Activated naive CD4-positive, alpha-beta T cell treated with anti-CD3 and anti-CD28 coated beads for 36 hours (primary cell): ENCODE measurements at places on chromosomes 16 and 17. TPM values are rescaled to one million over a fixed set of nuclear protein-coding genes. Genes with fewer than 3 reads are reported as not detected.
A peak's percentile ranks its signal among the peaks of the same experiment; 100 is the strongest.

CCDC200 gene
- total RNA-seq: not detected

DNA sequence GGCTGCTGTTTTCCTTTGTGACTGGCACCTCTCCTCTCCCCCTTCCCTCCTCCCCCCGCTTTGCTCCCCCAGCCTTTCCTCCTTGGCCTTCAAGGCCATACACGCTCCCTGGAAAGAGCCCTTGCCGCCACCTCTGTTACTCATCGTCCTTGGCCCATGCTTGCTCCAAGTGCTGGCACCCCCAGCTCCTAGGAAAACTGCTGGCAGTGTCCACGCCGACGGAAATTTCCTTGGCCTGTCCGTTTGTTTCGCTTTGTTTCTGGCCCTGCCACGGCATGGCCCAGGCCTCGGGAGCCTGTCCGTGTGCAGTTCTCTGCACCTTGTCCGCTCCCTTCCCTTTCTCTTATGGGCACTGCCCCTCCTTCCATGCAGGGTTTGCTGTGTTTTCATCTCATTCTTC lies 18.0 kb downstream of the CA5A start:
- no peak for DNase-seq

DNA sequence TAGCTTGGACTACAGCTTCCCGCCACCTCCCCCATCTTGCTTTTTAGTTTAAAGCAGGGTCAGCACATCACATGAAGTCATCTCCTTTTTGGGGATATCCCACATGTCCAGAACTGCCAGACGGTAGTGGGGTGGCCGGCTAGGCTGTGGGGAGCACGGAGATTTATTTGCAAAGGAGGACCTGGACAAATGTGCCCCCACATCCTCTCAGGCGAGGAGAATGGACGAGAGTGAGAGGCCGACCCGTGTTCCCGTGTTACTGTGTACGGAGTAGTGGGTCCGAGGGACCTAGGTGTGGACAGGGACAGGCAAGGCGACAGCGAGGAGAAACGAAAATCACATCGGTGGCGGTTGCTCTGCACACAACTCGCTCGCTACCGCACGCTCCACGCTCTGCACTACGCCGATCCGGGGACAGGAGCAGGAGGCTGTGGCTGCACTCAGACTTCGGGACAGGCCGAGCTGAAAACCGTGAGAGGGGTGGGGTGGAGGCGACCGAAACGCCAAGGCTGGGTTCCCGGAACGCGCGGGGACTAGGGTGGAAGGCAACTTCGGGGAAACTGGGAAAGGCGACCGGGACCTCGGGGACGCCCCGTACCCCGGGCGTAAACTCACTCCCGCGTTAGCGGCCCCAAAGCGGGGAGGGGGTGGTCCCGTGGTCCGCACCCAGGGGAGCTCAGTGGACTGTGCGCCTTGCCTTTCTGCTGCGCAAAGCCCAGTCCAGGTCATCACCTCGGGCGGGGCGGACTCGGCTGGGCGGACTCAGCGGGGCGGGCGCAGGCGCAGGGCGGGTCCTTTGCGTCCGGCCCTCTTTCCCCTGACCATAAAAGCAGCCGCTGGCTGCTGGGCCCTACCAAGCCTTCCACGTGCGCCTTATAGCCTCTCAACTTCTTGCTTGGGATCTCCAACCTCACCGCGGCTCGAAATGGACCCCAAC lies at the start of gene MT1A:
Gene MT1A (plus strand): TSS at position 853 of the 937 bp plus-strand sequence. CDS start 73 bp downstream, at position 926.
- DNase-seq: peak; percentile 35

DNA sequence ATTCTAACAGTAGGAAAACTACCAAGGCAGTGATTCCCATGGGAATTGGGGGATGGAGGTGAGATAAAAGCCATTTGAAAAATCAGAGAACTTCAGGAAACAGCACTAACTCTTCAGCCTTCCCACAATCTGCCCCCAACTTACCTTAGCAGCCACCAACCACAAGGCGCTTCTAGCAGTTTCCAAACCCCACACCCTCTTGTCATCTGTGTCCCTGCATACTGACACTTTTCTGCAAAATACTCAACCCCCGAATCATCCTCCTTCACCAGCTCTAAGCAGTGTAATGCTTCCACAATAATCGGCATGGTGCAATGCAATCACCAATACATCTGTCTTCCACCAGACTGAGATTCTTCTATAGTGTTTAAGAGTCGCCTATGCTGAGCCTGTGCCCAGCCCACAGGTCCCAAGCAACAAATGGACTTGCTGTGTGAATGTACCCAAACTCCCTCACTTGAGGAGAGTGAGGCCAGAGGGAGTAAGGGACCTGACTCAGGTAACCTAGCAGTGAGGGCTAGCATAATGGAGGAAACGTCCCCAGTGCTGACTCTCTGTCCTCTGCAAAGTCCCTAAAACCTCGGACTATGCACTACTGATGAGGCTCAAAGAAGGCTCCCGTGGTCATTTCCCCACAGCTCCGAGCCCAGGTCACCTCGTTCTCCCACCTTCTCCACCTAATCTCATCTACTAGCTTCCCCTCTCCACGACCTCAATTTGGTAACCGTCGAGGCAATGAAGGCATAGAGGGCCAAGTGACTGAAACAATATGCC lies 943 bp downstream of the DYNC1LI2 start:
- no peak for DNase-seq

DNA sequence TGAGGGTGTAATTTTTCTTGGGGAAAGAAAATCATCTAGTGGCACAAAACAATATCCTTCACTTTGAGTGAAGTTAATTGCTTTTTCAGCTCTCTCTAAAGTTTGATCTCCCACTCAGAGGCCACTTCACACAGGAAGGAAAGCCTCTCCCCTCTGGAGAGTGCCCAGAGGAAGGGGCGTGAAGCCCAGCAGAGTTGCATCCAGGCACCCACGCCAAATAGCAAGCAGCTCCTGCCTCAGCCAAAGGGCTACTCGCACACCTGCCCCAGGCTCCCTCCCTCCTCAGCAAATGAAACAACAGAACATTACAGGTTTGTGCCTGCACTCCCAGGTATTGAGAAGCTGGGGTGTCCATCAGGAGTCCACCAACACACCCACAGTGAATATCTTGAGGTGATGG lies 183.0 kb upstream of the RPL38 start:
- no peak for DNase-seq

DNA sequence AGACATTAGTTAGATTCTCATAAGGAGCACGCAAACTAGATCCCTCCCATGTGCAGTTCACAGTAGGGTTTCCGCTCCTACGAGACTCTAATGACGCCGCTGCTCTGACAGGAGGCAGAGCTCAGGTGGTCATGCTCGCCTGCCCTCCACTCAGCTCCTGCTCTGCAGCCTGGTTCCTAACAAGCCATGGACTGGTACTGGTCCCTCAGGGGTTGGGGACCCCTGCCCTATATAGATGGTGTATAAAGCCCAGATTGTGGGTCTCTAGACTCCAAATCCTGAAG lies 52.1 kb upstream of the LYRM9 start:
- DNase-seq: no peak

MRTFB gene
- 8.2 TPM for total RNA-seq

DNA sequence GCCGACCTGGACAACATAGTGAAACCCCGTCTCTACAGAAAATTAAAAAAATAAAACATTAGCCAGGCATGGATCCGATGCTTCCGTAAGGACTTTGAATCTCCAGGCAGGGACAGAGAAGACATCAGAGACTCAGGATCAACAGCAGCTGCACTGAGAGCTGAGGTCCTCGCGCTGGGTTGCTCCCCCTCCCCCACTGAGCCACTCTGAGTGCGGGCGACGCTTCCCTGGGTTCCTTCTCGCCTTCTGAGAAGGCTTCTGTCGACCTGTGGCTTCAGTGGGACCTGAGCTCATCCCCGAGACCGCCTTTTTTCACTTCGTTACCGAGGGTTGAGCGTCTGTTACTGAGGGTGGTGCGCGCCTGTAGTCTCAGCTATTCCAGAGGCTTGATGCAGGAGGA lies 20.4 kb downstream of the ACTG1 start:
- no peak for DNase-seq

DNA sequence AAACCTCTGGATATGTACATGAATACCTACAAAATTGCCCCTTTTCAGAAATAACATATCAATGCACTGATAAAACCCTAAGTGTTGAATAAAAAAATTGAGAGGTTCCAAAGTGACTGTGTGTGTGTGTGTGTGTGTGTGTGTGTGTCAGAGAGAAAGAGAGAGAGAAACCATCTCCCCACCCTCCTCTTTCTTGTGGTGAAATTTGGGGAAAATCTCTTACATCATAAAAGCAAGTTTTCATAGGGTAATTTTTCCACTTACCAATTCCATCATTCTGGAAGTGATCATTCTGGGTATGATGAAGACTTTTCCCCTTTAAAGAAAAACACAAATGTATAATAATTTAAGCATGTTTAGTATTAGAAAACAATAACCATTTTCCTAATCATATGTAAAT lies 79.3 kb downstream of the CACNG1 start:
- no peak for DNase-seq

DNA sequence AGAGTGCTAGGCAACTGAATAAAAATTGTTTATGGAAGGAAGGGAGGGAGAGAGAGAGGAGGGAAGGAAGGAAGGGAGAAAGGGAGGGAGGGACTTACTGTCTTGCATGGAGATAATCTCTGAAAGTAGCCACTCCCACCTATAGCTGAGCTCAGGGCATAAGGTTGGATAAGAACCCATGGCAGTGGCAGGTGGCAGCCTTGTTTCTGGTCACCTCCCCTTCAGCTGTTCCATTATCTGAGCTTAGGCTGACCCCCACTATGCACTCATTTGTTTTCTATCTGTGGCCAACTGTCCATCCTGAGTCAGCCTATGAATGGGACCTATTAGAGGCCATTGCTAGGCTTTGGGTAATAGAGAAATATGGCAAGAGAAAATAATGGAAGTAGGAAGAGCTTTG lies 25.3 kb upstream of the MTMR4 start:
- DNase-seq: no peak

PRDM7 gene
- not detected for total RNA-seq

- no peak for DNase-seq
These were observed 2.7 kb downstream of the MAP3K14 start for GRCh38 chr17:45313996-45314740.
